Activated T-helper 9 cell treated with anti-CD3 and anti-CD28 coated beads, Interleukin-2, amount 50 U/mL, for 16 hours (primary cell): ENCODE measurements at places on chromosomes 12 and 14.

DNA sequence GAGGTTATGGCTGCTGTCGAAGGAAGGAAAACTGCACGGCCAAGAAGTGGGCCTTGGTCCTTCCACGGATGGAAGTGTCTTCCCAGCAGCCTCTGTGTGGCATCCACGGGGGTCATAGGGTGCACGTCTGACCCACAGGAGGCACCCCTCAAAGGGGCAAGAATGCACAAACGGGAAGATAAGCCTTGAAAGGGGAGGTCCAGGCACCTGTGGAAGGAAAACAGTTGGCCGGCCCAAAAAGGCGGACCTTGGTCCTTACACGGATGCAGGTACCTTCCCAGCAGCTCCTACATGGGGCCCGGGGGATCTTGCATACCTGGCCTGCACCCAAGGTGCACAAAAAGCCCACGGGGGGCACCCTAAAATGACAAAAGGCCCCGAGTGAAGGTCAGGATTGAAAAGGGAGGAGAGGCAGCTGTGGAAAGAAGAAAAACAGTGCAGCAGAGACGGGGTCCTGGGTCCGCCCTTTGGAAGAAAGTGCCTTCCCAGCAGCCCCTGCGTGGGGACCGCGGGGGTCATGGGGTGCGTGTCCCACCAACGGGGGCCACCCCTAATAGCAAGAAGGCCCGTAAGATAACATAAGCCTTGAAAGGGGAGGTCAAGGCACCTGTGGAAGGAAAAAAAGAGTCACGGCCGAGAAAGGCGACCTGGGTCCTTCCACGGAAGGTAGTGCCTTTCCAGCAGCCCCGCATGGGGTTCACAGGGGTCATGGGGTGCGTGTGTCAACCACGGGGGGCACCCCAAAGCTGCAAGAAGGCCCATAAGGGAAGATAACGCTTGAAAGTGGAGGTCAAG, 276.1 kb downstream of the ALG10 start:
- DNase-seq: no peak

GRCh38 chr12:52534482-52534881, 14.3 kb upstream of the KRT5 start:
- no peak for DNase-seq

DNA sequence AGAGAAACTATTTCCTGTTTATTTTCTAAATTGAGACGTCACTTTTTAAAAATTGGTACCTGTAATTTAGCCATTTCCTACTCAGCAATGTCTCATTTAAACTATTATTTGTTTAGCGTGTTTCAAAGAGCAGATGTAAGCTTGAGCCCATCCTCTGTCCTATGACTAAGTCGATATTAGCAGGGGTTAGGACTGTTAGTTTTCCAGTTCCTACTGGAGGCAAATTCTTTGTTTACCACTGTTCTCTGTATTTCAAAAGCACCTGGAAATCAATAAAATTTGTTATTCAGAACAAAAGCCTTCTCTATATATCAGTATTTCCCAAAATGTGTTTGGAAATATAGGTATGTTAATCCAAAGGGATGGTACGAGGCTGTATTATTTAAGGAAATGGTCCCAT, 42.4 kb downstream of the MDM2 start:
- DNase-seq: no peak

GRCh38 chr12:114625294-114625851, 58.6 kb downstream of the TBX3 start:
- no peak for DNase-seq

DNA sequence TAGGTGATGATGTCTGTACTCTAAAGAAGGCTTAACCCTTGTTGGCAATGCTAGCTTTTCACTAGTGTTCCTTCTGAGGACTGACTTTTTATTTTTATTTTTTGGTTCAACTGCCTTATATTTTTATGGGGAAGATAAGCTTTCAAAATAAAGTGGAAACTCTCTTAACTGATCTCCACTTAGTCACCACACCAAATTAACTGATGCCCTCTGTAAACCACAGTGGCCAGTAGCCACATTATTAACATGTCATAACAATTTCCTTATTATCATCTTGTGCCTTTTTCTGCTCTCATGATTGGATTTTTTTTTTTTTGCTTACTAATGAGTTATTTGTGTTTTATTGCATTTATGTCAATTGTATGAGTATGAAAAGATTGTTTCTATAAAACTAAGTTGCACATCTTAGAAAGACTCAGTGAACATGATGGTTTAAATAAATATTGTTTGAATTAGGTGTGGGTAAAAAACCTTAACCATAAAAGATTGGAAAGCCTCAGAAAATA, 56.9 kb downstream of the SCFD1 start:
- no peak for DNase-seq

DNA sequence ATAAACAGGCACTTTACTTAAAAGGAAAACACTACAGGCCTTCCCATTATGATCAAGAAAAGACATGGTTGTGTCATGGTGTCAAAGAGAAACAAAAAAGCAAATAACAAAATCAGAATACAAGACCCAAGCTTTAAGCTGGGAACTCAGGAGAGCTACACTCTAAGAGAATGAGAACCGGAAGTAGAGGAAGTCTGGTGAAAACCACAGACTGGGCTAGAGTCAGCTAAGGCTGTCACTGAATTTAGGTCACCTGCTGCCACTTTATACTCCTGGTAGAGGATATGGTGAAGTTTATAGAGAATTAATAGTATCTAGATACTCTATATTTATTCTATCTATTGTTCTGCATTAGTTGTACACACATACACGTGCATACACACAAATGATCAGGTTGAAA, 971.7 kb downstream of the FLRT2 start:
- no peak for DNase-seq

GRCh38 chr14:97827746-97828145, 1030.6 kb downstream of the VRK1 start:
- DNase-seq: no peak

GRCh38 chr14:54169254-54169924, 212.8 kb upstream of the BMP4 start:
- no peak for DNase-seq

DNA sequence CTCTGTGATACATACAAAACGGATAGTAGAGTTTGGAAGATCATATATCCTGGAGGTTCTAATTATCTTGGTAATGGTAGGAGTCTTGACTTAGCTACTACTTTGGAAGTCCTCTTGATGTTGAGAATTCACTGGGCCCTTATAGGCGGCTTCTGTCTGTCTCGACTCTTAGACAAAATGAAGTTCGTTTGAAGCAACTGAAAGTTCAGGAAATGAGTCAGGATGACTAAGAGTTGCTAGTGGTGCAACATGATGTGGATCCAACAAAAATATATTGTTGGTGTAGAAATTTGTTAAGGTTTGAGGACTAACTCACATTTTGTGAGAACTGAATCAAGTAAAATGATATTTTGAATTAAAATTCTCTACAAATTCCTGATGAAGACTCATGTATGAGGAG, 272.7 kb downstream of the AEBP2 start:
- no peak for DNase-seq

GRCh38 chr12:89439941-89440340, 84.7 kb downstream of the GALNT4 start:
- no peak for DNase-seq

DNA sequence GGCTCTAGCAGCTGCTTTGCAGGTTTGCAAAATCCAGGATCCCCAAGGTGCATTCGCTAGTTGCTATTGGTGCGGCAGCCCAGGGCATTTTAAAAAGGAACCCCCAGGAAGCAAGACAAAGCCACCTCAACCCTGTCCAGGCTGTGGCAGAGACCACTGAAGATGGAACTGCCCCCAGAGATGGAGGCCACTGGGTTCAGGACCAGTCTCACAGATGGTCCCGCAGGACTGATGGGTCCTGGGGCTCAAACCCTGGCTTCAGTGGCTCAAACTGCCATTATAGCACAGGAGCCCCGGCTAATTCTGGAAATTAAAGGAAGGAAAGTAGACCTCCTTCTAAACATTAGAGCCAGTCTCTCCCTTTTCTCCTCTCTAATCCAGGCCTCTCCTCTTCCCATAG, 79.8 kb upstream of the TSPAN11 start:
- no peak for DNase-seq

- no peak for DNase-seq
Observed at GRCh38 chr14:90755661-90756304, 60.4 kb downstream of the TTC7B start.

GRCh38 chr14:101174522-101174838, 271.0 kb upstream of the RTL1 start:
- DNase-seq: no peak

GRCh38 chr12:102629262-102629888, 149.0 kb upstream of the IGF1 start:
- no peak for DNase-seq

- DNase-seq: no peak
Observed at GRCh38 chr12:126212824-126213223, 1147.6 kb downstream of the AACS start.

DNA sequence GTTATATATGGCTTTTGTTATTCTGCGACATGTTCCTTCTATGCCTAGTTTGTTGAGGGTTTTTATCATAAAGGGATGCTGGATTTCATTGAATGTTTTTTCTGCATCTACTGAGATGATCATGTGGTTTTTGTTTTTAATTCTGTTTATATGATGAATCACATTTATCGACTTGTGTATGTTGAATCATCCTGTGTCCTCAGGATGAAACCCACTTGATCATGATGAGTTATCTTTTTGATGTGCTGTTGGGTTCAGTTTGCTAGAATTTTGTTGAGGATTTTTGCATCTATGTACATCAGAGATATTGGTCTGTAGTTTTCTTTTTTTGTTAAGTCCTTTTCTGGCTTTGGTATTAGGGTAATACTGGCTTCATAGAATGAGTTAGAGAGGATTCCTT, 291.2 kb downstream of the AKAP6 start:
- DNase-seq: no peak

- DNase-seq: no peak
Observed at GRCh38 chr12:67410246-67410645, 141.1 kb downstream of the CAND1 start.

- no peak for DNase-seq
Observed at GRCh38 chr14:59221568-59221967, 33.1 kb downstream of the DAAM1 start.

- no peak for DNase-seq
Observed at GRCh38 chr12:92046557-92047392, 98.9 kb downstream of the BTG1 start.

DNA sequence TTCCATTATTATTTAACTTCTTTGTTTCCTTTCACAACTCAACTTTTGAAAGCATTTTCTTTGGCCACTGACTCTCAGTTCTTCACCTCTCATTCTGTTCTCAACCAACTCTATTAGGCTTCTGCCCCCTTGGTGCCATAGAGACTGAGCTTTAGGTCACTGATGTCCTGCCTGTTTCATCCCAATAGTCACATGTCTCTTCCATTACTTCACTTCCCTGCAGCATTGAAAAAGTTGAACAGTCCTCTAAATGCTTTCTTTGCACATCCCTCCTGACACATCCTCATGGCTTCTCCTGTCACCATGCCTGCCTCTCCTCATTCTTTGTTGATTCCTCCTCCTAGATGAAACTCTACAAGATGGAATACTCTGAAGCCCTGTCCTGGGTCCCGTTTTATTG, 2.7 kb downstream of the CLEC12A start:
- DNase-seq: no peak
